ENCODE measurements at places on chromosomes 13 and 19.

GRCh38 chr13:59425211-59425741 lies 738.5 kb downstream of the DIAPH3 start:
- no peak for DNase-seq

DNA sequence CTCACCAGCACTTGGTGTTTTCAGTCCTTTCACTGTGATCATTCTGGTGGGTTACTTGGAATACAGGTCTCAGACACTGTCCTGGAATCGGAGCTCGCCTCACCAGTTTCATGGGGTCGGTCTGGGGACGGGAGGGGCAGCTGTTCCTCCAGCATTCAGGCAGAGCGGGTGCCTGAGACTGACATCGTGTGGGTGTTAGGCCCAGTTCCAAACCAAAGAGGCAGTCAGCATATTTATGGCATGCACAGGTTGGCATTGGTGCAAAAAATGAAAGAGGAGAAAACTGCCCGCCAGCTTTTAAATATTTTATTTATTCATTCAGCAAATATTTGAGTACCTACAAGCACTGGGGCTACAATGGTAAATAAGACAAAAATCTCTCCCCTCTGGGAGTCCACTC lies 20.1 kb downstream of the PLEKHF1 start:
- no peak for DNase-seq

DNA sequence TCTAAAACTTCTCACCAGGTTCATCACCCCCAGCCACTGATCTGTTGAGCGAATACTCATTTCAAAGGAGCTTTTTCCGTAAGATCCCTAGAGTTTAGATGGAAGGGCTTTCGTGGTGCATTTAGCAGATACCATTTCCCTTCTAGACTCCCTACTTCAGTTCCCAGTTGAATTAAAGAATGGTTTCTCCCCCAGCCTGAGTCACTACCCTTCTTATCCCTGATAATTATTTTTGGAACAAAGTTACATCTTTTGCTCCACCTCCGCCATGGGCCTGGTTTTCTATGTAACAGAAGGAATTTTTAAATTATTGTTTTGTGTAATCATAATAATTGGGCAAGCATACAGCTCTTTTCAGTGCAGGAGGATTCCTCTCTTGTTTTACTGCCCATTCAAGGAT lies 22.0 kb downstream of the USPL1 start:
- no peak for DNase-seq

DNA sequence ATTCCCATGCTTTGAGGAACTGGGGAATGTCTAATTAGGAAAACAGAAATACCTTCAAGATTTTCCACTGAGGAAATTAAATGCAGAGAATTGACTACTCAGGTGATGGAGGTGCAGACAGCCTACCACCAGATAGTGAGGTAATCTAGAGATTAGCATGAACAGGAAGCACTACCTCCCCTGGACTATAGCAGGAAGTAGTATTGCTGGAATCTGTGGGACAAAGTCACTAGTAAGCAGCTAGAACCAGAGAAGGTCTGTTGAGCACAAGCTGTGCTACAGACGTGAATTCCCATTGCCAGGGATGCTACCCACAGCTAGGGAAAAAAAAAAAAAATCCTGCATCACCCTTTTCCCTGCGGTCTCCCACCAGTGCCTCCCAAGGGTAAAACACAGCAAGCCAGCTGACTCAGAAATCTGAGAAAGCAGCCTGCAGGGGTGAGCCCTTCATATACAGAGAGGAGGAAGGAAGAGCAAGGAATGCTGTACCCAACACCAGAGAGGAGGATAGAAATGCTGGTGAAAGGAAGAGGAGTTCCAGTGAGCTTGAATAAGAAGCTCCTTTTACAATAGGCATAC lies 10.2 kb downstream of the ENOX1 start:
- DNase-seq, result no peak

DNA sequence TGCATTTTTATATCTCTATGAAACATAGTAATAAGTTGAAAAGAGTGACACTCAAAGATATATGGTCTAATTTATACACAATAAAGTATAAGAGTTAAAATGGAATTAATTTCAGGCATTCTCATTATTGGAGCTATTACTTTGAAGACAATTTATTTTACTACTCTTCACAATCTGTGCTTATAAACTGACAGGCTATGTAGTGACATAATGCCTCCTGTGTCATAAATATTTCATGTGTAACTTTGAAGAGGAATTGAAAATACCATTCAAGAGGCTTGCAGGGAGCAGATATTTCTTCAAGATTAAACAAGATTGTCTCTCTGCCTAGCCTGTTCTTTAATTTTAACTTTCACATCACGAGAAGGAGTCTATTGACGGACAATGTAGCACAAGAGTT lies 1881.5 kb upstream of the PCDH20 start:
- DNase-seq, result no peak

- DNase-seq, result no peak
These were observed 2.7 kb downstream of the MAB21L1 start for GRCh38 chr13:35473802-35474201.

GRCh38 chr19:43438291-43439031 lies 23.8 kb downstream of the TEX101 start:
- peak; percentile 31 for DNase-seq
